Stimulated activated CD4-positive, alpha-beta T cell treated with anti-CD3 and anti-CD28 coated beads, Interleukin-1b, Interleukin-23, amount 100 ng/mL, for 1 hour (primary cell): ENCODE measurements at places on chromosomes 3 and 15.

DNA sequence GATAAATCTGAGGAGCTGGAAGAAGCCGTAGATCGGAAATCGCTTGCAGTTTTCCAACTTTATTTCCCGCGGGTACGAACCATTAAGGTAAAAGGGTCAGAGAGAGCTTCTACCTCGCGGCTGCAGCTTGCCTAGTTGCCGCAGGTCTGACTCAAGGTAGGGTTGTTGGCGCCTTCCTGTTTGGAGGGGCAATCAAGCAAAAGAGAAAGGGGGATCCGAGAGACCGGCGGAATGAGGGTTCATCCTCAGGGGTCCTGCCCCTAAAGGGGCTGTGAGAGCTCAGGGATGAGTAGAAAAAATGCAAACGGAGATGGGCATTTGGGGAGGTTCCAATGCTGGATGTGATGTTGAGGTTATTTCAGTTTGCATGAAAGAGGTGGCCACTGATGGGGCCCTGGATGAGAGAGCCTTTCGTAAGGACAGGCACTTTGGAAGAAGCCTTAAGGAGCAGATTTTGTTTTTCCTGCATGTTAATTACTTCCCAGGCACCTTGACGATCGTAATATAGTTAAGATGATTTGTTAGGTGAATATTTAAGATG is 265.4 kb downstream of the CGGBP1 start:
- no peak for DNase-seq

DNA sequence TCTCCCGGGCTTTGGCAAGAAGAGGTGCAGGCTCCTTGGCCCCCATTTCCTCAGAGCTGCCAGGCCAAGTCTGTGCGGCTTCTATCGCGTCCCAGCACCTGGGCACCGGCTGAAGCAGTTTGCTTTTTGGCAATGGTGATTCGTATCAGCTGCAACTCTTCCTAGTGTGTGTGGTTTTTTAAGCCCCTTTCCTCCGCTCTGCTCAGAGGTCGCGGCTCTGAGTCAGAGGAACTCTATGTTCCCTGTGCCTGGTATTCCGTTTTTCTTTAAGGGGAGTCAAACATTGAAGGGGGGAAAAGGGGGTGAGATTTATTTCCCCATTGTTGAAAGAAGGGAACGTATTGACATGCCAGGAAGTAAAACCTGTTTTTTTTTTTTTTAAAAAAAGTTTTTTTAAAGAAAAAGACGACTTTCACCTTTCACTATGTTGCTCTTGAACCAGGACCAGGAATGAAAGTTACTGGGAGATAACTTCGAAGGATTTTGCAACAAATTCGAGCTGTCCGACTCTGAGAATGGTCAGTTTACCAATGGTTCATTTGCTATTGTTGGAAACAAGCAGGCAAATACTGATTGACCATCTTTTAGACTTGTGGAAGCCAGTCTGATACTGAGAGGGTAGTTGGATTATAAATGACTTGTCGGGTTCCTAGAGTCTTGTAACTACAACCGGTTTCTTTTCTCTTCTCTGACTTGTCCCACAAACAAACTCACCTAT is 1.1 kb downstream of the ARMC8 start:
- DNase-seq = no peak

- DNase-seq = no peak
Observed at GRCh38 chr3:6935970-6936369, 75.1 kb downstream of the GRM7 start.

GRCh38 chr3:11764931-11765363 is 81.7 kb downstream of the TAMM41 start:
- DNase-seq = no peak

- DNase-seq = no peak
Observed at GRCh38 chr3:69326855-69327300, 59.0 kb downstream of the FRMD4B start.

DNA sequence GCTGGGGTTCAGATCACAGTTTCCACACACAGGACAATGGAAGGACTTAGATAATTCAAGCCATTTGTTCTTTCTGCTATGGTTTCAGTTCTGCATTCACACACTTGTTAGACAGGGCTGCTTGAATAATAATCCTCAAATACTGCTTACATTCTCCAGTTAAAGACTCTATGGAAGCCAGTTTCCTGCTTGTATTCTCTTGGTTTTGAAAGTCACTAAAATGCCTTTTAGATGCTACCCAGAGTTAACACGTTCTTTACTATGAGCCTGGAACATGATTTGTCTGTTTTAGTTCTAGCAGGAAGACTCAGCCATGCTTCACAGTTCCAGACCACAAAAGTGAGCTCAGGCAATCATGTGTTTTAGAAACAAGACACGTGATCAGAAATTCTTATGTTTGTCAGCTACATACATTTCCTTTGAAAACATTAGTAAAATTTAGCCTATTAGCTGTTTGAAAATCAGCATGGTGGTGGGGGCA is 152.4 kb downstream of the LEKR1 start:
- DNase-seq = no peak

DNA sequence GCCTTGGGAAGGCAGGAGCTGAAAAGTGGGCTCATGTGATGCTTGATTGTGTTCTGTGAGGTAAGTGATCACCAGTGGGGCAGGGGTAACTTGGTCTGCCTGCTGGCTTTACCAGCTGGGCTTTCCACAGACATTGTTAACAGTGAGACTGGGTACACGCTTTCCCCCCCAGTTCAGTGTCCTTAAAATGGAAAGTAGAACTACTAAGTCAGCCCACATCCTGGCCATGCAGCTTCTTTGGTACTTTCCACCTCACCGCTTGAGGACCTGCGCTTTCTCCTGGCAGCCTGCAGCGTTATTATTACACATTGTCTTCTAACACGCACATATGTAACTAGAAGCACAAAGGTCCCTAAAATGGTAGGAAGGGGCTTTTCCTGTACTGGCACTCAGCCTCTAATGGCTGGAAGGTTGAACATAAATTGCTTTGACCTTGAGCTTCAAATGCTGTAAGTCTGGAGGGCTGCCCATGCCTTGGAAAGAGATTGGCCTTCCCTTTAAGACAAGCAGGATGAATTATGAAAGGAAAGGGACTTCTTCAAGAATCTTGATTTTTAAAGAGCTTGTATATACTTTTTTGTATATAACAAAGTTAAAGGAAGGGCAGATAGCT is 216.1 kb upstream of the ROPN1 start:
- no peak for DNase-seq

GRCh38 chr3:37453393-37454389 is 279.3 kb upstream of the LRRFIP2 start:
- DNase-seq = no peak

GRCh38 chr3:114393367-114394072 is 99.7 kb downstream of the TIGIT start:
- no peak for DNase-seq

DNA sequence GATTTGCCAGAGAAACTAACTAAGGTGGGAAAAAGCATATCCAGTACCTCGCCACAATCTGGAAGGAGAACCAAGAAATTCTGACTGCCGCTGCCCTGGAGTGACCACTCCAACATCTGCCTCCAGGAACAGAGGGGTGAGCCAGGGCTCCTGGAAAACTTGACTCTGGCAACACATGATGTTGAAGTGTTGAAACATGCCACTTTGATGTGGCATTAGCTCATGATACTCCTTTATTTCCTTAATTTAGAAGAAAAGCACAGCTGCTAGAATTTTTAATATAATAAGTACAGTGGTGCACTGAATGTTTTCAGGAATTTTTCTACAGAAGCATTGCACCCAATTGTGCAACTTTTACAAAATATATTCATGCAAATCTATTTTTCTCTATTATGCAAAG is 109.9 kb upstream of the BCL6 start:
- no peak for DNase-seq

GRCh38 chr3:146091397-146091796 is 69.6 kb downstream of the PLOD2 start:
- no peak for DNase-seq

GRCh38 chr3:46354478-46354877 is 567 bp downstream of the CCR2 start:
- DNase-seq = no peak

DNA sequence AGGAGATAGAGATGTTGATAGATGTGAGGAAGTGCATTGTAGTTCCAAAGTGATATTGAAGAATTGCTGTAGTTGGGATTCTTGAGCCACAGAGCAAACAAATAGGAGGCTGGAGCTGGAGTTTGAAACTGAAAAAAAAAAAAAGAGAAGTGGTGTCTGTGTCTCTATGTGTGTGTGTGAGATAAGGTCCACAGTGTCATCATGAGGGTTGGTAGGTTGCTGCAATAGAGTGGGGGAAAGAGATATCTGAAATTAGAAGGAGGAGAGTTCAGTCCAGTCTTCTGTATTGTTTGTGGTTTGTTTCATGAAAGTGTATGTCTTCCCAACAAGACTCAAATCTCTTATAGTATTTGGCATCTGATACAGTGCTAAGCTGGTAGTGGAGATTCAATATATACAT is 37.3 kb upstream of the CACNA1D start:
- DNase-seq = no peak

DNA sequence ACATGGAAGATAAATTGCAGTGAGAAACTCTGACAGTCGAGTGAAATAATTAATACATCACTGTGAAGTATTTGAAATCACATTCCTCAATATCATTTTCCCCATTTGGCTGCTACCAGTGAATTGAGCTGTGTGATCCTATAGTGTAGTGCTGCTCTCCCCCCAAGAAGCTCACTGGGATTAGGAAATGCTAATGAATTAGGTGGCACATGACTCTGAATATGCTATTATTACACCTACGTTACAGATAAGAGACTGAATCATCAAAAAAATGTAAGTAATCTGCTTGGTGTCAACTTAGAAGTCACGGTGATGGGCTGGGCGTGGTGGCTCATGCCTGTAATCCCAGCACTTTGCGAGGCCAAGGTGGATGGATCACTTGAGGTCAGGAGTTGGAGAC is 34.7 kb upstream of the SYNM start:
- no peak for DNase-seq

DNA sequence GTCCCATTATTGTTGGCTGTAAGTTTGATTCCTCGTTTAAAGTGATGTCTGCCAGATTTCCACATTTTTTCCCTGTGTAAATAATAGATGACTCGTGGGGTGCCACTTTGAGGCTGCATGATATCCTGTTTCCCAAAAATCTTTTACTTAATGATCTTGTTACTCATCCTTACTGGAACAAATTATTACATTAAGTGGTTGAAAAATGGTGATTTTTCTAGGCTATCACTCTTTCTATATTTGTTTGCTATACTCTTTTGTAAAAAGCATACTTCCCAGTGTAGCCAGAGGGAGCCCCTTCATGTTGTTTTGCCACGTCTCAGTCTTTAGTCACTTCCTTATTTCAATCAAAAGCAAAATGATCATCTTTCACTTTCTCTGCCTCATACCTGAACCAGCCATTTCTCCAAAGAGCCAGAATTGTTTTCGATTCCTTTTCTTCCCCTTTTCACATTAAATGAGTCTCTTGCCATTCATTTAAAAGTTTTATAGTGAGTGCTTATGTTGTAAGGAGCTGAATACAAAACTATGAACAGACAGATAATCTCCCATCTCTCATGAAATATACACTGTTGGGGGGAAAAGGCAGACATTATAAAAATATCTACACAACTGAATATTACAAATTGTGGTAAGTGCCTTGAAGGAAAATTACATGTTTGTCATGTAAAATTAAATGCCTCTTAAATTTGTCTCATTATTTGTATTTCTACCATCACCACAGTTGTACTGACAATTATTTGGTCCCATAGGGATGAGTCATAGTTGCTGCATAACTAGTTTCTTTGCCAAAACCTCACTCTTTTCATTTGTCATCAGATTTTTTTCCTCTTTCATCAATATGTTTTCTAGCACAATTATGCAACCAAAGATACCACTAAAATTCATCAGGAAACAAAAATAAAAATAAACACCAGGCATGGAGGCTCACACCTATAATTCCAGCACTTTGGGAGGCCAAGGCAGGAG is 41.5 kb downstream of the ADGRG7 start:
- DNase-seq = no peak

GRCh38 chr15:37339856-37340255 is 239.5 kb upstream of the MEIS2 start:
- DNase-seq = no peak

GRCh38 chr3:31880020-31880419 is 101.0 kb downstream of the OSBPL10 start:
- no peak for DNase-seq

DNA sequence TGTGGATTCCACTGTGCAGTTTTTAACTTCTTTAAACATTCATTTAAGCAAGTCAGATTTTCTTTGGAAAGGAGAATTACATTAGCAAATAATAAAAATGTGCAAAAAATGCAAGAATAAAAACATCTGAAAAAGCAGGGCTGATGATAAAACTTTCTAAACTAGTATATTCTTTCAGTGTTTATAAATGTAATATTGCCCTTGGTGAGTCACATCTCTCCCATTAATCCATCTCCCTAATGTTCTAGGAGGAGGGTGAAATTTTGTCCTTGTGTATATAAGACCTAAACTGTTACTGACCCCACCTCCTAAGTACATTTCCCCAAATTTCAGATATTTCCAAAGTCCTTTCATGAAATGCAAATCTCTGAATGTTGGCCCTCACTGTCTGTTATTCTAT is 28.5 kb upstream of the DCUN1D1 start:
- no peak for DNase-seq

DNA sequence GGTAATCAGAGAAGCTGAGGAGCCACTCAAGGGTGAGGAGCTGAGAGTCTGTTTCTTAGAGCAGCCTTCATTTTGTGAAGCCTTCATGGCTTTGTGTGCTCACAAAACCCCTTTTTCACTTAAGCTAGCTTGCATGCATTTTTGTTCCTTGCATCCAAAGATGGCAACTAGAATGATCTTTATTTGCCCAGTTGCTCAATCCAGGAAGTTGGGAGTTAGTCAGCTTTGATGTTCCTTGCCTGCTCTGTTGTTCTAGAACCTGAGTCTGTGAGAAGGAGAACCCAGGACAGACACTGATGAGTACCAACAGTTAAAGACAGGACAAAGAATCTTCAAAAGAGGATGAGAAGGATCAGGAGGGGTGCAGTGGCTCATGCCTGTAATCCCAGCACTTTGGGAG is 81.8 kb downstream of the IL20RB start:
- DNase-seq = no peak

DNA sequence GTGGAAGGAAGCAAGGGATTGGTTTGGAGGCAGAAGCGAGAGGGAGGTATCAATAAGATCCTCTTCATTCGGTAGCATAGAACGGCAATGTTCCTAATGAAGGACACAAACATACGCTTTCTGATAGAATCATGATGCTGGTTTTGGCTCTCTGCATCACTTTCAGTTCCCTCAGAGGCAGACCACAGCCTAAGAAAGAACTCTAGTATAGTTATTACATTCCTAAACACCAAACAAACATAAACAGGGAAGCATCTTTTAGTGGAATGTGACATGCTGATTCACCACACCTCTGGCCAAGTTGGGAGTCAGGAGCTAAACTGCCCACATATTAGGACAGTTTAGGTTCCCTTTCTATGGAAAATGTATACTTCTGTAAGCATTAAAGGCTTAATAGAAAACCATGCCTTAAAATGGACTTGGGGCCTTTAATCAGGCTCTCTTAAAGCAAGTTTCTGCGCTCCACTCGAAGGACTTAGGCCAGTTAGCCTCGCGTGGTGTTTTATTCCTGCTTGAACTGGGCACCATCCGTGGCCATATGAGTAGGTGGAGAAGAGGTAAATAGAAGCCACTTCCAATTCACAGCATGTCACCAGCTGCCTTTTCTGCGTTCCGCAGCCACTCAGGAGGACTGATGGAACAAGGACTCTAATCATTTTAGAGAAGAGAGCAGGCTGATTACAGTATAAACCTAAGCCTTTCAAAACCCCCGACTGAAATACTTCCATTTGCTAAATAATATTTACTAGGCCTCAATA is 53.7 kb downstream of the CD47 start:
- no peak for DNase-seq
